ENCODE measurements at places on chromosomes 1 and 21. TPM values are rescaled to one million over a fixed set of nuclear protein-coding genes. Genes with fewer than 3 reads are reported as not detected.
A peak's percentile ranks its signal among the peaks of the same experiment; 100 is the strongest.

DNA sequence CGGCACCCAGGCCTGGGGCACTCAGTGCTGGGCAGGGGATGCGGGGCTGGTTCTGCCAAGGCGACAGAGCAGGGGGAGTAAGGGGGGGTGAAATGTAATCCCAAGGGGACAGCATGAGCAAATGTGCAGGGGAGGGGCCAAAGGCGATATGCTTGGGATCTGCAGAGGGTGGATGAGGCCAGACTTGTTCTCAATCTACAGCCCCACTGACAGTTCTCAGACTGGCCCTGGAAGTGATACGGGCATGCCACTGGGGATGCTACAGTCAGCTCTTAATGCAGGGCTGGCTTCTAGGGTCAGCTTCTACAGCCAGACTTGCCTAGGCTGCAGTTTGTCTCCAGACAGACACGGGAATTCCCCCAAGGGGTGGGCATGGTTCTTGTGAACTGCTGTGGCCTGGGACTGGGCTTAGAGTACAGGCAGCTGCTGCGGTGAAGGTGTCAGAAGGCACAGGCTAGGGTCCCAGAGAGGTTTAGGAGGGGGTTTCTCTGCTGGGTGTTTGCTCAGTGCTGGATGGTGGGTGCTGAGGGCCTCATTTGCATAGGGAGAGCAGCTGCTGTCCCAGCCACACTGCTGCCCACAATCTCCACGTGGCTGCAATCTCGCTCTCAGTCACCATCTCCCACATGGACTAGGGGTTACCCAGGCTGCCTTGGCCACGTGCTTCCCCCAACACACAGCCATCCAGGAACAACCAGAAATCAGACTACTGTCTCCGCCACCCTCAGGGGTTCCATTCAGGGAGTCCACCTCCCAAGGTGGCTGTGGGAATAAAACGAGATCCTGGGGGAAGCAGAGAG lies 190.1 kb downstream of the HIVEP3 start:
- DNase-seq = no peak

DNA sequence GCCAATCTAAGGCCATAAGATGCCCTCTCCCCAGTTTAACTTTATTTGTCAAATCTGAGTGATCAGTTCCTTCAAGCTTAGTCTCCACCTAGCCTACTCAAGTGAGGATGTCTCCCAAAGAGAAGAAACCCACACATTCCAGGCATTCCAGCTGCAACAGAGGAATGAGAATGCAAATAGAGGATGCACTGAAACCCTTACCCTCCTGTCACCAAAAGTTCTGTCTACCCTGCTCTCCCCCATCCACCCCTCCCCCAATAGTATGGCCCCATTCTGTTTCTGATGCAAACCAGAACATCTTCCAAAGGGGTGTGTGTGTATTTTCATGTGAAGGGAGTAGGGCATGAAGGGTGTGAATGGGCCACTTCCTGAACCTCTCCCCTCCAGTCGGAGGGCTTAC lies 3.0 kb downstream of the DUSP23 start:
- DNase-seq = no peak

DNA sequence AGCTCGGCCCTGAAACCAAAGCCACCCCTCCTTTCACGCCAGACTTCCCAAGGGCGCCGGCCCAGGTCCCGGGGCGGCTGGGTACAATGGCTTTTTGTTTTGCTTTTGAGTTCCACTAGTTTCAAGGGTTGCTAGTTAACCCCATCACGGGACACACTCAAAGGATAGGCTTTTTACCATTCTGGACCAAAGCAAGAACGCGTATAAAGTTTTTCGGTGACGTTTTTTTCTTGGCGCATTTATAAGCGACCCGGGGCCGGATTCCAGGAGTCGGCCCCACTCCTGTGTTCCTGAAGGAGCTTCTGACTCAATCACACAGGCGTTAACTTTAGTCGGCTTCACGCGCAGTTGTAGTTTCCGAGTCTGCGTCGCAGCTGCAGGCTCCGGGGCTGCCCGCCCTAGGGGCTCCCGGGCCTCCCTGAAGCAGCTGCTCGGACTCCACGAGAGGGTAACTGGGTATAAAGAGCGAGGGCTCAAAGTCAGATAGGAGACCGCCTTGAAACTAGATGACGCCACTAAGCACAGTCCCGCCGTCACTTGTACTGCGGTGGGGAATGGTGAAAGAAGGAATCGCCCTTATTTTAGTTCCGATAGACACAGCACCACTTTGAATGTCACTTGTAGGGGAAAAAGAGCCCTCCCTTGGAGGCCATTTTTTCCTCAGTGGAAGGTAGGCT lies 707 bp upstream of the KLHL21 start:
- peak; percentile 79 for DNase-seq

DNA sequence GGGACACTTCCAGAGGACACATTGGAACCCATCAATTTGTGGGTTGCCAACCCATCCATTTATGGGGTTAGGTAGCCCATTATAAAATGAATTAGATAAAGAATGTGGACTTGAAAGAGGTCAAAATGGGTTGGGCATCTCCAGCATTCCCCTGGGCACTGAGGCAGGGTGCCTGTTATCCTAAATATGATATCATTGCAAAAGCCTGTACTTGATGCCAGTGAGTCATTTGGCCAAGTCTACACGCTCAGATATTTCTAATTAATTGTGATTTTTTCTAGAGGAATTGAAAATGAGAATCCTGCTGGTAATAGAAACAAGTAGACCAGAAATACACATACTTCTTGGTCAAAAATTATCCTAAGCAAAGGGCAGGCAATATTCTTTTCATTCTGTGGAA lies 21.9 kb upstream of the NBL1 start:
- no peak for DNase-seq

DNA sequence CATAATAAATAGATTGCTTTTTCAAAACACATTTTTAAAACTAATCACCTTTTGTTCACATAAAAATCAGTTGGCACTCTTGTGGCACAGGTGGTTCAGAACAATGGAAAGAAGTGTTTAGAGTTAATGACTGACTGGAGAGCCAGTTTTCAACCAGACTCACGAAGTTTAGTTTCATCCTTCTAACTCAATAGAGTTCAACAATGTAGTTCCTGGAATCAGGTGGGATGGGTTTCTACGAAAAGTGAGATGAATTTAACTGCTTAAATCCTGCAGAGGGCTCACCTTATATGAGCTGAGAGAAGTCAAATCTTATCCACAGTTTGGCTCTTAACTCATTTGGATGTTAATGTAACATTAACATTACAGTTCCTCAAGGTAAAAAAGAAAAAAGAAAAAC lies 116.5 kb downstream of the SMYD2 start:
- no peak for DNase-seq

GRCh38 chr1:98739762-98740161 lies 78.2 kb downstream of the SNX7 start:
- no peak for DNase-seq

DNA sequence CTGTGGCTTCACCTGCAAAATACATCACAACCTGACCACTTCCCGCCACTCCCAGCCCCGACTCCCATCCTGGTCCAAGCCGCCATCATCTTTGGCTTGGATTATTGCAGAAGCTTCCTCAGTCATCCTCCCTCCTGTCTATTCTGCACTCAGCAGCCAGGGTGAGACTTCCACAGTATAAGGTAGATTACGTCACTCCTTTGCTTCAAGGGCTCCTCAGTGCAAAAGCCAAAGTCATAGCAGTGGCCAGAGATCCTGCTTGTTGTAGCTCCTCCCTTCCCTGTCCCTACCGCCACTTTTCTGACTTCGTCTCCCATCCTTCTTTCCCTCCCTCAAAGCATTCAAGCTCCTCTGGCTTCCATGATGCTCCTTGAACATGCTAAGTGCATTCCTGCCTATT lies 152.8 kb downstream of the GRIK3 start:
- DNase-seq = no peak

DNA sequence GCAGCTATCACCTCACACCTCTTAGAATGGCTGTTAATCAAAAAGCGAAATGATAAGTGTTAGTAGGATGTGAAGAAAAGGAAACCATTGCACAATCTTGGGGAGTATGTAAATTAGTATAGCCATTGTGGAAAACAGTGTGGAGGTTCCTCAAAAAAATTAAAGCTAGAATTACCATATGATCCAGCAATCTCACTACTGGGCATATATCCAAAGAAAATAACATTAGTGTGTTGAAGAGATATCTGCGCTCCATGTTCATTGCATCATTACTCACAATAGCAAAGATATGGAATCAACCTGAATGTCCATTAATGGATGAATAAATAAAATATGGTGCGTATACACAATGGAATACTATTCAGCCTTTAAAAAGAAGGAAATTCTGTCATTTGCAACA lies 68.9 kb downstream of the SNRPE start:
- no peak for DNase-seq

GRCh38 chr1:210236840-210237409 lies 4.3 kb downstream of the SERTAD4 start:
- DNase-seq = no peak

- DNase-seq = no peak
These were observed 3.1 kb downstream of the CSF3R start for GRCh38 chr1:36479505-36480051.

GRCh38 chr1:18322368-18323032 lies 158.2 kb upstream of the KLHDC7A start:
- no peak for DNase-seq

- DNase-seq = no peak
These were observed 6.1 kb downstream of the FABP3 start for GRCh38 chr1:31366796-31367195.

- no peak for DNase-seq
These were observed 56.1 kb upstream of the SH3GLB1 start for GRCh38 chr1:86648255-86648654.

GRCh38 chr1:109395602-109396512 lies 1.9 kb downstream of the SORT1 start:
- no peak for DNase-seq

DNA sequence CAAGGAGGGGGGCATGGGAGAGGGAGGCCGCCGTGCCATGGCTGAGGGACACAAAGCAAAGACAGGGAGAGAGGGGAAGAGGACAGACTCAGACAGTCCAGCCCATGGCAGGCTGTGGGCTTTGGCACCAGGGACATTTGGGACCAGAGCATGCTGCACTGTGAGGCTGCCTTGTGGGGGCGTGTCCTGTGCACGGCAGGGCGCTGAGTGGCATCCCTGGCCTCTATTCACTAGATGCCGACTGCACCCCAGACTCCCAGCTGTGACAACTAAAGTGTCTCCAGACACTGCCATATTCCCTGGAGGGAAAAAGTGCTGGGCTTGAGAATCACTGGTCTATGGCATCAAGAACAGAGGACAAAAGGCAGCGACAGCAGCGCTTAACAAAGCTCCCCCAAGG lies 18.6 kb upstream of the PRDM15 start:
- no peak for DNase-seq

DNA sequence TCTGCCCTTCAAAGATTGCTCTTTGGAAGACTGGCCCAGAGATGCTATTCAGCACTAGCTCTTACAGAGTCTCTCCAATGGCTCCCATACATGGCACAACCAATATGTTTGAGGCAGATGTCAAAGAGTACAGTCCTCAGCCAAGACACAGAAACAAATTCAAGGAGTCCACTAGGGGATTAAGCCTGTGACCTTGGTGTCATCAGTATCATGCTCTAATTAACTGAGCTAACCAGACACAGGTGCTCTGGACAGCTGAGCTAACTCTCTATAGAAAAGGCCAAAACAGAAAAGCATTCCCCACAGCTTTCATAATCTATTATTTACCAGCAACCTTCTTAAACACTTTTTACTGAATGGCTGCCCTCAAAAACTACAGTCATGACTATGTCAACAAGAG lies 666.0 kb upstream of the PLXNA2 start:
- no peak for DNase-seq

- DNase-seq = no peak
These were observed 27.7 kb downstream of the CXADR start for GRCh38 chr21:17540530-17540929.

DNA sequence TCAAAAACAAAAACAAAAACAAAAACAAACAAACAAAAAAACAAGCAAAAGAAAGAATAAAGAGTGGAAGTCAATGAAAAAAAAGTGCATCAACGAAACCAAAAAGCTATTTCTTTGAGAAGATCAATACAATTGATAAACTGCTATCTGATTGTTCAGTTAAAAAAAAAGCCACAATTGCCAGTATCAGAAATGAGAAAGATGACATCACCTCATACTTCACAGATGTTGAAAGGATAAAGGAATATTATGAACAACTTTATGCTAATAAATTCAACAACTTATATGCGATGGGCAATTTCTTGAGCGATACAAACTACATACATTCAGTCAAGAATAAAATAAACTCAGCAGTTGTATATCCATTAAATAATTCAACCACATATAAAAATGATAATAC lies 2.2 kb upstream of the LRRC3 start:
- no peak for DNase-seq

- DNase-seq = no peak
These were observed 111.8 kb downstream of the PTBP2 start for GRCh38 chr1:96833376-96833775.

DNA sequence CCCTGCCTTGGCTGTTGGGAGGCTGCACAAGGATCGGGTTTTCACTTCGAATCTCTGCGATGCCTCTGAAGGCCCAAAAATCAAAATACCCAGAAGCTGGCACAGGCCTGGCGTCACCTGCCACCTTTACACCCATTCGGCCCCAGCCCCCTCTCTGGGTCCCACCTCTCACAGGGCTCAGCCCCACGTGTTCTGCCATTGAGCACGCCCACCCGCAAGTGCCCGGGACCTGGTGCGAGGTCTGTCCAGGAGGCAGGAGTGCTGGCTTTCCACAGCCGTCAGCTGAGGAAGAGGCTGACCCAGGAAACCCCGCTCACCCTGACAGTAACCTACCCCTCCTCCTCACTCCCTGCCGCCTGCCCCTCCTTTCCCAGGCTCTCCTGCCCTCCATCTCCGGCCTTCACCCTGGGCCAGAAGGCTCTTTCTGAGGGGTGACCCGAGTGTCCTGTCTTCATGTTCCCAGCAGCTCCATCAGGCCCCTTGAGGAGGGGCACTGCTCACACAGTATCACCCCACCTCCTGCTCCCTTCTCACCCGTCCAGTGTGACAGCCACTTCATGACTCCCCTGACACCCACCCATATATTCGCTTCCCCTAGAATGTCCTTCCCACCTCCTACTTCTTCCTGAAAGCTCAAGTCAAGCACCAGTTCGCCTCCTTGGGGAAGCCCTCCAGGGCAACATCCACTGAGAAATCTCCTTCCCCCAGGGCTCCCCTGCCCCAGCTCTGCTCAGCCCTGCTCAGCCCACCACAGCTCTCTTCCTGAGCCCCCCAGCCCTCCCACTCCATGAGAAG lies 13.5 kb downstream of the RCC2 start:
- DNase-seq = no peak

- DNase-seq = no peak
These were observed 13.4 kb upstream of the NIBAN1 start for GRCh38 chr1:184987696-184988095.

The TEX38 gene
- not detected for total RNA-seq

The S100A3 gene
- total RNA-seq = not detected

The OR10X1 gene
- not detected for total RNA-seq

The CCT8 gene
- 223 TPM for total RNA-seq

The CAPN8 gene
- total RNA-seq = 1.2 TPM

The AHCTF1 gene
- total RNA-seq = 53.6 TPM

The ARHGEF16 gene
- not detected for total RNA-seq

The SLC45A3 gene
- total RNA-seq = 0.10 TPM

The LAMC2 gene
- total RNA-seq = not detected

The TTC34 gene
- total RNA-seq = 7.9 TPM

The ARID1A gene
- total RNA-seq = 118 TPM

Measured in naive thymus-derived CD4-positive, alpha-beta T cell (primary cell).